ENCODE measurements at places on chromosomes 11 and 22.

DNA sequence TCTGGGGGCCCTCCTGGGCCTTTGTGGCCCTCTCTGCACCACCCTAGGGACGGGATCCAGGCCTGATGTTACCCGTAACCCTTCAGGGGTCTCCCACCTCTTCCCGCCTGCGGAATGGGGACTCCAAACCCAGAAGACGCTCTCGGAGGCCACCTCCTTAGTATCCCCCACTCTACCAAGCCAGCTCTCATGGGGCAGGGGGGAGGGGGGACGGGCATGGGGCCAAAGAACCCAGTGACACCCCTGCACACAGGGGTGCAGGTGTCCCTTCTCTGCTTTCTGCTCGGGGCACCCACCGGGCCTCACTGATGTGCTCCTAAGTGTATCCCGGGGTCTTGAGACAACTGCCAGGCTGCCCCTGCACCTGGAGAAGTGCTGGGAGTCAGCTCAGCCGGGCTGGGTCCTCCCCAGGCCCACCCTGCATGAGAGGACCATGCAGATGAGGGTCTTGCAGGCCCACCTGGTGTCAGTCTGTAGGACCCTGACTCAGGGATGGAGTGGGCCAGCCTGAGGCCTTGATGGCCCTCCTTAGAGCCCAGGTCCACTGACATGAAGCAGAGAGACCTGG lies 176.9 kb downstream of the IGLL1 start:
- no peak for DNase-seq

DNA sequence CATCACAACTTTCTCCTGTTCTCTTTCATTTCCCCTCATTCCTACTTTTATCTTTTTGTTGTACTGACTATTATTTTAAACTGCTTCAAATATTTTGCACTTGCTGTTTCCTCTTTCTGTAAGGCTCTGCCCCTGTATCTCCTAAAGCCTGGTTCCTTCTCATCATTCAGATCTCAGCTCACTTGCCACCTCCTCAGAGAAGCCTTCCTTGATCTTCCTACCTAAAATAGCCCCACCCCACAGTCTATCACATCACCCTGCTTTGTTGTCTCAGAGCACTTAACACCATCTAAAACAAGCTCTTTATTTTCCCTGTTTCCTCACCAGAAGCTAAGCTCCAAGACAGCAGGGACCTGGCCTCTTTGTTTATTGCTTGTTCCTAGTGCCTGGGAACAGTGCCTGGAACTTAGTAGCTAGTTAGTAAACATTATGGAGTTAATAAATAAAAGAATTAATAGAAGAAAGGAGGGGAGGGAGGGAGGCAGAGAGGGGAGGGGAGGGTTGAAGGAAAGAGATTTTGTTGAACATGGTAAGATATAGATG lies 2.5 kb upstream of the STK33 start:
- DNase-seq: no peak

DNA sequence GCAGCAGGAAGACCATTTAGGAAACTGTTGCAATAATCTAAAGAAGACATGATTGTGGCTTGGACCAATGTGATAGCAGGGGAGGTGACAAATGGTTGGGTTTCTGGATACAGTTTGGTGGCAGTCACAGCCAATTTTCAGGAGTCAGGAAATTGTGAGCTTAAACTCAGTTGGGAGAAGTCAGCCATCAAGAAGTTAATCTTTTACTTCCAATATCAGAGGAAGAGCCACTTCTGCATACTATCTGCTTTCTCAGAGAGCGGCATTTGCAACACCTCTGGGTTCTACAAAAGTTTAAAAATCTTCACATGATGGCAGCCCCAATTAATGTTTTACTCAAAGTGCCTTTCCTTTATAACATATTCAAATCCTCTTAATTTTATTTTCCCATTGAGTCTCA lies 33.7 kb upstream of the PDE3B start:
- no peak for DNase-seq

DNA sequence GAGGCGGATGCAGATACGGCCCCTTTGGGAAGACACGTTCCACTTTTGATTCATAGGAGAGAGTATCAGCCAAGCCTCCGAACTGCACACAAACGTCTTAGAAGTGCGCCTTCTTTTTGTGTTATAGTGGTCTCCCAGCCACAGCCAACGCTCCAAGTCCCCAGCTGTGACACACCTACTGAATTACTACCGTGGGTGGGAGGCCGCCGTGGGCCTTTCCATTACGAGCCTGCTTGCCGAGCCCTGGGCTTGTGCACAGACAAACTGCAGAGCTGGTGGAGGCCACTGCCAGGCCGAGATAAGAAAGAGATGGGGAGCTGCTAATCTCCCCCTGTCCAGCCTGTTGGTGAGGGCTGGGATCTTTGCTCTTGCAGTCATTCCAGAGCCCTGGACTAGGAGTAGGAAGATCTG lies 761 bp downstream of the HMBS start:
- DNase-seq: no peak

- no peak for DNase-seq
Observed at GRCh38 chr11:94934362-94934761, 39.0 kb downstream of the CWC15 start.

DNA sequence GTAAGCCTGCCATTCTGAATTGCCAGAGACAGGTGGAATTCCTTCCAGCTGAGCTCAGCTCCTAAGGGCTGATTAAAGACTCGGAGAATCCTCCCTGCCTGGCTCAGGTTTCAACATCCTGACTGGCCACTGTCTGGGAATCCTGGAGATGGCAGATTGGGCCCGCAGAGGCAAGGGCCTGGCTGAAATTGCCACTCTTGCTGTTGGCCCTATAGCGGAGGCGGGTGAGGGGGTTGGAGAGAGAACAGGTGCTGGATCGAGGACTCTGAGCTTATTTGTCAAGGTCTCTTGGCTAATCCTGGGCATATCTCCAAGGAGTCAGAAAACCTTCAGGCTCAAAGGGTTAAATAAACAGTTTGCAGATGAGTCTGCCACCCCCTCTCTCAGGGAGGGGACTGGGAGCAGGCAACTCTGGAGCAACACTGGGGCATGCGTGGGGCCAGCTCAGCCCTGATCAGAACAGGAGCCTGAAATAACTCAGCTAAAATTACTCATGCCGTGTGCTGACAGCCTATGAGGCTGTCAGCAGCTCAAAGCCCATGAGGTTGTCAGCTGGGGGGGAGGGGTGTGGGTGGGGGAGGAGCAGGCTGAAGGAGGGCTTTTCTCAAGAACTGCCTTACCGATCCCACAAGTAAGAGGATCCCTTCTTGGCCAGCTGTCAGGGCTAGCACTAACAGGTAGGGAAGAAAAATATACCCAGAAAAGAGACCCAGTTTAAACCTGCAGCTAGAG lies 14.7 kb upstream of the MFRP start:
- peak; percentile 33 for DNase-seq

GRCh38 chr11:102410382-102410784 lies 42.2 kb downstream of the TMEM123 start:
- no peak for DNase-seq

Data from stimulated activated CD4-positive, alpha-beta T cell treated with anti-CD3 and anti-CD28 coated beads, Interleukin-12 subunit alpha, Interleukin-12 subunit beta, amount 100 ng/mL, for 48 hours (primary cell).